ENCODE measurements at places on chromosomes 11 and 22.
A peak's percentile ranks its signal among the peaks of the same experiment; 100 is the strongest.

- DNase-seq = no peak
Measured at GRCh38 chr22:17845327-17845726, 71.1 kb upstream of the BID start.

DNA sequence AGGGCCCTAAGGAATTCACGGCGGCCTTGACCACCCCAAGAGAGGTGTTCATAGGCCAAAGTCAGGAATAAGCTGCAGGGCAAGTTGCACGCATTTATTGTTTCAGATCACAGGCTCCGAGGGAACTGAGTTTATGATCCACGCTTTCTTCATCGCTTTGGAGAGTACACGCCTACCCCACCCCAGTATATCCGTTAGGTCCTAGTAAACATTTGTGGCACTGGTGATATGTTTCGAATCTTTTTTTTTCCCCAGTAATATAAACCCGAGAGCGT lies 805 bp downstream of the GANAB start:
- no peak for DNase-seq

GRCh38 chr11:130897262-130898182 lies 18.8 kb downstream of the SNX19 start:
- no peak for DNase-seq

- no peak for DNase-seq
Measured at GRCh38 chr11:1522081-1522424, 35.5 kb upstream of the MOB2 start.

- no peak for DNase-seq
Measured at GRCh38 chr11:19974886-19975285, 185.4 kb downstream of the DBX1 start.

GRCh38 chr11:86205421-86206336 lies 38.9 kb upstream of the EED start:
- DNase-seq = no peak

GRCh38 chr11:1075341-1075911 lies 752 bp downstream of the MUC2 start:
- DNase-seq = no peak

GRCh38 chr11:35334385-35335090 lies 84.8 kb downstream of the SLC1A2 start:
- no peak for DNase-seq

- DNase-seq = no peak
Measured at GRCh38 chr22:47484960-47485569, 722.6 kb downstream of the TBC1D22A start.

GRCh38 chr11:75174781-75175370 lies 24.0 kb downstream of the SLCO2B1 start:
- DNase-seq = no peak

- peak; percentile 46 for DNase-seq
Measured at GRCh38 chr11:35214792-35215193, 75.8 kb downstream of the CD44 start.

DNA sequence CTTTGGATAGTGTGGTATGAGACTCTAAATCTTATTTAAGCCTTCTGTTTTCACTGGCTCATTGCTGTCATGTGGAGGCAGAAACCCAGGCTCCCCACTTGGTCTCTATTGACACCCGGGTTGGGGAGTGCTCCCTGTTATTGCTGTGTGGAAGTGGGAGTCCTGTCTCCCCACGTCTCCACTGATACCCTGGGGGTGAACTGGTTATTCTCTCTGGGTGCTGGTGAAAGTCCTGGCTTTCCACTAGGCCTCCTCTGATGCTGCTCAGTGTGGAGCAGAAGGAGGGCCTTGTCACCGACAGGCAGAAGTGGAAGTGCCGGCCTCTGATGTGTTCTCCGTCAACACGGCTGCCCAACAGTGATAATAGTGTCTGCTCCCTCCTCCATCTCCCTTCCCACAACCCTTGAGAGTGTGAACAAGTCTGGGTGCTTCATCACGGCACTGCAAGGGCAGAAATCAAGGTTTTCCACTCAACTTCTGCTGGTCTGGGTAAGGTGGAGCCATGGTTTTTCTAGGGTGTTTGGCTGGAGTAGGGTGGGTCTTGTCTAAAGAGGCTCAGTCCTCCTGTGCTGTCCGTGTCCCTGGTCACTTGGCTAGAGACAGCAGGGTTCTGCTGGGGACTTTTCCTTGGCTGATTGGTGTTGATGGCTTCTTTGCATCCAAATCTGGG lies 240.7 kb upstream of the B3GAT1 start:
- DNase-seq = no peak

- peak; percentile 74 for DNase-seq
Measured at GRCh38 chr22:19941365-19942082, at the start of the genes COMT and TXNRD2. Gene COMT (plus strand): TSS chr22:19941772. CDS start chr22:19962527, 20,755 bp downstream. Gene TXNRD2 (minus strand): TSS chr22:19941818. CDS start chr22:19941803, 15 bp downstream.

All from activated naive CD4-positive, alpha-beta T cell treated with anti-CD3 and anti-CD28 coated beads, Interleukin-2, amount 50 U/mL, for 16 hours (primary cell).